Stomach (tissue), 19 donors: ENCODE measurements at places on chromosomes 7 and 10. TPM values are rescaled to one million over a fixed set of nuclear protein-coding genes. Genes with fewer than 3 reads are reported as not detected.

CCL24 gene
- total RNA-seq = not detected

MUC12 gene
- total RNA-seq = 0.58 TPM

INA gene
- not detected for total RNA-seq

MXI1 gene
- total RNA-seq = 3.5 TPM

SNX10 gene
- not detected for total RNA-seq

GFRA1 gene
- 0.29 TPM for total RNA-seq

COL17A1 gene
- total RNA-seq = 16.3 TPM

C10orf67 gene
- total RNA-seq = not detected

GPRIN2 gene
- 15.2 TPM for total RNA-seq

DNA sequence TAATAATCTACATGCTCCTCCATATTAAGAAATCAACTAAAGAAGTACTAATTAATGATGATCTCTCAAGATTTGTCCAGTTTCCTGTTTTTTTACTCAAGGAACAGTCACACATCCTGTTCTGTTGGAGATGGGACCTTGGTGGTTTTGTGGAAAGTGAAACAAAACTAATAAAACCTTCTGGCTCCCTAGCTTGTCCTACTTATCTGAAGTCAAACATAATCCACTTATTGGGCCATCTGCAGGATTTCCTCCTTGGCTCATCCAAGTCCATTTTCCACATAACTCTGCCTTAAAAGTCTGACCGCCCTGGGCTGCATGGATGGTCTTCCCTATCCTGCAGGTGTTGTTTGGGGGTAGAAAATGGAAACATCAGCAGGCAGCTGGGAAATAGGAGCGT is 39.4 kb upstream of the TARP start:
- no peaks in the 10 kb centered on the region for H3K27me3 ChIP-seq
- H3K36me3 ChIP-seq = no peaks in the 10 kb centered on the region
- peaks cover 24% of the 10 kb centered on the region for H3K4me1 ChIP-seq
- peak overlapping the region; percentile 11 for H3K27ac ChIP-seq
- no peak overlapping the region for H3K4me3 ChIP-seq

DNA sequence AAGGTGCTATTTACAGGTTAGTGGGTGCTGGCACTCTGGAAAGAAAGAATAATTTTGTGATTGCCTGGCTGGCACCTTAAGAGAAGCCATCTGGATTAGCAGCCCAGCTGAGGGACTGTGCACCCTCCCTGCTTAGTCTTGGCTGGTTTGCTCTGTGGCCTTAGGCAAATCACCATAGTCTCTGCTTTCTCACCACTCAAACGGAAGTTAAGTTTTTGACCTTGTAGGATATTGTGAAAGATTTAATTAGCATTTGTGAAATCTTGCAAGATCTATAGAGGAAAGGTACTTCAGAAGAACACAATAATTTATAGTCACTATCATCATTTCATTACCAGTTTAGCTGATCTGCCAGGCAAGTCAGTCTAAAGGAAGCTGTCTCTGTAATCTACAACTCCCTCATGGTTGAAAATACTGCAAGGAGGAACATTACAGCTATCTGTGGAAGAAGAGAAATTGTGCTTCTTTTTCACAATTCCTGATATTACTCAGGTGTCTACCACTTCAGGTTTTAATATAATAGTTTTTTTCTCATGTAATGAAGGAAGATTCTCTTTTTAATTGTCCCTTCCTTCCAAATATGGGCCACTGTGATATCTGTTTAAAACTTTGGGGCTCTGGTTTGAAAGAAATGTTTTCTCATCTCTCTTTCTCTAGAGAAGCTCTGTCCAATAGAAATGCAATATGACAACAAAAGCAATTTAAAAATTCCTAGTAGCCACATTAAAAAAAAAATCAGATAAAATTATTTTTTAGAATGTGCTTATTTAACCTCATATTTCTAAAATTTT is 219.6 kb downstream of the PTEN start:
- H3K36me3 ChIP-seq = no peaks in the 10 kb centered on the region
- no peaks in the 10 kb centered on the region for H3K27me3 ChIP-seq
- DNase-seq = no peak
- H3K4me3 ChIP-seq = no peak overlapping the region

- DNase-seq = peak; percentile 88
- H3K27me3 ChIP-seq = no peaks in the 10 kb centered on the region
- H3K36me3 ChIP-seq = no peaks in the 10 kb centered on the region
- H3K27ac ChIP-seq = peak overlapping the region; percentile 40
- no peak overlapping the region for H3K4me3 ChIP-seq
These were observed 337.7 kb upstream of the NPVF start for GRCh38 chr7:25565949-25566348.

DNA sequence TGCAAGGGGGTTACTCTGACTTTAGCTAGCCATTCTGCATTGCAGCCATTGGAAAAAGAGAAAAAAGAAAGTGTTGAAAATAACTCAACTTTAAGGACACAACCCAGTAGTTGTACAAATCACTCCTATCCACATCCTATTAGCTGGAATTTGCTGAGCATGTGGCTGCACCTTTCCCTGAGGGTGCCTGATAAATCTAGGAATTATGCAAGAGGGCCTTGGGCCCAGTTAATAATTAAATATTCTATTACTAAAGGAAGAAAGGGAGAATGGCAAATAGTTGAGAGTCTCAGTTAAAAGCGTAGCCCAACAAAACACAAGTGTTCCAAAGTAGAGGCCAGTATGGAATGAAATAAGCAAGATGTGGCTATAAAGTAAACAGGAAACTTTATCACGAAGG is 200.9 kb upstream of the CNTNAP2 start:
- H3K4me3 ChIP-seq = no peak overlapping the region
- no peak for DNase-seq
- H3K27me3 ChIP-seq = no peaks in the 10 kb centered on the region
- no peaks in the 10 kb centered on the region for H3K4me1 ChIP-seq
- H3K36me3 ChIP-seq = no peaks in the 10 kb centered on the region
- no peak overlapping the region for H3K27ac ChIP-seq

DNA sequence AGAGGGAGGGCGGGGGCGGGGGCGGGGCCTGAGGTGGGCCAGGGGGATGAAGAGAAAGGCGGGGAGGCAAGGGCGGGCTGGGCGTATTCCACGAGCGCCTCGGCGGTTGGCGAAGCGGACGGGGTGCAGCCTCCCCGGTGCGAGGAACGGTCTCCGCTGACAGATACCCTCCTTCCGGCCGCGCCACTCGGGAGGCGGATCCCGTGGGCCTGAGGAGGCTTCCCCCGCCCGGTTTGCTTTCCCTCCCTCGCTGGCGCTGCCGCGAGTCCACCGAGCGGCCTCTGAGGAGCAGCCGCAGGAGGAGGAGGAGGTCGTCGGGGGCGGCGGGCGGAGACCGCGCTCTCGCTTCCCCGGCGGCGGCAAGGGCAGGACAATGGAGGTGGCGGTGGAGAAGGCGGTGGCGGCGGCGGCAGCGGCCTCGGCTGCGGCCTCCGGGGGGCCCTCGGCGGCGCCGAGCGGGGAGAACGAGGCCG is at the start of gene TRIM24:
TRIM24 (plus strand) TSS at position 84 of the 473 bp plus-strand sequence; CDS start at position 374, 290 bp downstream.
- no peak for DNase-seq
- peak within 1 kb of the TSS; percentile 96 for H3K4me3 ChIP-seq
- peaks cover 40% of the 10 kb centered on the region for H3K4me1 ChIP-seq

GRCh38 chr10:101935431-101935830 is 91.8 kb upstream of the KCNIP2 start:
- no peak overlapping the region for H3K4me3 ChIP-seq
- H3K27ac ChIP-seq = no peak overlapping the region
- H3K4me1 ChIP-seq = peaks cover 27% of the 10 kb centered on the region

GRCh38 chr7:30344513-30344912 is 60.1 kb downstream of the ZNRF2 start:
- H3K36me3 ChIP-seq = no peaks in the 10 kb centered on the region
- H3K4me1 ChIP-seq = peaks cover 7% of the 10 kb centered on the region
- H3K4me3 ChIP-seq = no peak overlapping the region
- no peaks in the 10 kb centered on the region for H3K27me3 ChIP-seq
- no peak overlapping the region for H3K27ac ChIP-seq
- DNase-seq = no peak

DNA sequence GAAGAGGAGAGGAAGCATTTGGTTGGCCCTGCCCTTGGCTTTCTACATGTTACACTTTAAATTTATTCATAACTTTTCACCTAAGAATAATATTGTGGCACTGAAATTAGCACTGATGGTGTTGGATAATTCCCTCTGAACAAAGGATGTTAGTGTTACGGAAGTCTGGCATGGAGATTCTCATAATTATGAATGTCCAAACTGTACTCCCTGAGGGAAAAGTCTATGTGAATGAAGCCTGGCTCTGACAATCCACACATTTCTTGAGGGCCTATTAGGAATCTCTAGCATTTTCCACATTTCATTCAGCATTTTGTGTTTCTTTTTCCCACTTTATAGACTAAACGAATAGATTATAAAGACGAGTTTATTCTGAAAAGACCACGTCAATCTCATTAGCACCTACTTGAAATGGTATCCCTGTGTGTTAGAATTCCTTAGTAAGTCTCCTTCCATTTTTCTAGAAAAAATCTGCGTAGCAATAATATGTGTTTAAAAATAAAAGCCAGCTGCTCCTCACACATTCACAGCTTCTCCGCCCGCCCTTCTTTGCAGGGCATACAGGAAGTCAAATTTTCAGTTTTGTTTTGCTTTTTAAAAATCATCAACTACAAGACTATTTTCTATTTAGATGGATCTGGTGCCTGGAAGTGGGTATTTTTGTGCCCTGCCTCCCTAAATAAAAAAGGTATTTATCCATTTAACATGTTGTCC is 131.8 kb upstream of the PALS2 start:
- H3K4me3 ChIP-seq = no peak overlapping the region
- H3K4me1 ChIP-seq = no peaks in the 10 kb centered on the region
- H3K27ac ChIP-seq = no peak overlapping the region
- no peak for DNase-seq
- no peaks in the 10 kb centered on the region for H3K36me3 ChIP-seq
- H3K27me3 ChIP-seq = no peaks in the 10 kb centered on the region

GRCh38 chr7:101856473-101857357 is 39.3 kb downstream of the CUX1 start:
- no peaks in the 10 kb centered on the region for H3K36me3 ChIP-seq
- H3K4me3 ChIP-seq = peak overlapping the region; percentile 37
- peaks cover 46% of the 10 kb centered on the region for H3K4me1 ChIP-seq
- H3K27ac ChIP-seq = peak overlapping the region; percentile 91

DNA sequence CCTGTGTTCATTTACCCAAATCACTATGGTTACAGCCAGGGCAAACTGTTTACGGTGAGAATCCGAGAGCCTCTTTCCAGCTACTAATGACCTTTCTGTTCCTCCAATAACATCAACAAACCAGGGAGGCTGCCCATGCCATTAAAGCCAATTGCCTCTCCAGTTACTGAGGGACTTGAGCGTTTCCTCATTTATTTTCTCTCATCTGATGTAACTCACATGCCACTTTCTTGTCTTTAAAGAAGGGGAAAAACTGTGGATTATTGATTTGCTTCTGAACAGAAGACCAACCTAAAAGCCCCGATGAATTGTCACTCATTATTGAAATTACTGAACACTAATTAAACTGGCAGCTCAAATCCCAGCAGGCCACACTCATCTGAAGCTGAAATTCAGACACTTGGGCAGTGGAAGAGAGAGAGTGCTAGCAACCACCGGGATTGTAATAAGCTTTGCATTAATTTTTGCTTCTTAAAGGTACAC is 595.8 kb upstream of the MKI67 start:
- no peaks in the 10 kb centered on the region for H3K4me1 ChIP-seq
- H3K27ac ChIP-seq = no peak overlapping the region
- peak; percentile 12 for DNase-seq
- no peak overlapping the region for H3K4me3 ChIP-seq
- H3K27me3 ChIP-seq = no peaks in the 10 kb centered on the region

- H3K36me3 ChIP-seq = no peaks in the 10 kb centered on the region
- no peak overlapping the region for H3K27ac ChIP-seq
- DNase-seq = no peak
These were observed 1383.2 kb upstream of the CELF2 start for GRCh38 chr10:9634466-9634865.

GRCh38 chr10:53918755-53919154 is 882.3 kb downstream of the PCDH15 start:
- no peak overlapping the region for H3K4me3 ChIP-seq
- no peak for DNase-seq
- no peak overlapping the region for H3K27ac ChIP-seq

GRCh38 chr7:48427671-48428070 is 256.4 kb downstream of the ABCA13 start:
- H3K36me3 ChIP-seq = no peaks in the 10 kb centered on the region
- no peak for DNase-seq
- H3K4me1 ChIP-seq = no peaks in the 10 kb centered on the region
- H3K27me3 ChIP-seq = no peaks in the 10 kb centered on the region

- H3K4me3 ChIP-seq = peak overlapping the region; percentile 89
- no peak overlapping the region for H3K27ac ChIP-seq
- peaks cover 71% of the 10 kb centered on the region for H3K4me1 ChIP-seq
These were observed 2.4 kb downstream of the PSMC2 start for GRCh38 chr7:103349805-103350204.

- H3K4me3 ChIP-seq = no peak overlapping the region
- H3K36me3 ChIP-seq = no peaks in the 10 kb centered on the region
- DNase-seq = no peak
- no peaks in the 10 kb centered on the region for H3K27me3 ChIP-seq
These were observed 14.2 kb upstream of the FOXK1 start for GRCh38 chr7:4667776-4668509.

GRCh38 chr10:43013065-43013464 is 63.8 kb upstream of the RET start:
- no peak overlapping the region for H3K4me3 ChIP-seq
- no peak overlapping the region for H3K27ac ChIP-seq
- no peaks in the 10 kb centered on the region for H3K27me3 ChIP-seq
- no peak for DNase-seq
- H3K36me3 ChIP-seq = no peaks in the 10 kb centered on the region
- H3K4me1 ChIP-seq = no peaks in the 10 kb centered on the region

DNA sequence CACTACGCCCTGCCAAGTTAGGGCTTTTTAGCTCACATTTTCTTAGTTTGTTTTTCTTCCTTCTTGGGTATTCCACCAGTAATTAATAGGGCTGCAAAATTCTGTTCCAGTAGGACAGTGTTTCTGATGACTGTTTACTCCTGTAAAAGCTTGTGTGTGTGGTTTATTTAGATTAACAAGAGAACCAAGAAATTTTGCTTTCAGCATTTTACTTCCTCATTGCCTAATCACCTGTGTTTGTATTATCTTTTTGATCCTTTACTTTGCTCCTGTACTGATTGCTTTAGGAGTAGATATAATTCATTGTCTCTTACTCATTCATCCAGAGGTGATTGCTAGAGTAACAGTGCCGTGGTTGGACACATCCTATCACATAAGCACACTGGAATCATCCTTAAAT is 27.7 kb downstream of the TDRD1 start:
- H3K4me3 ChIP-seq = no peak overlapping the region
- H3K36me3 ChIP-seq = no peaks in the 10 kb centered on the region
- H3K27ac ChIP-seq = no peak overlapping the region
- no peaks in the 10 kb centered on the region for H3K27me3 ChIP-seq
- no peak for DNase-seq

DNA sequence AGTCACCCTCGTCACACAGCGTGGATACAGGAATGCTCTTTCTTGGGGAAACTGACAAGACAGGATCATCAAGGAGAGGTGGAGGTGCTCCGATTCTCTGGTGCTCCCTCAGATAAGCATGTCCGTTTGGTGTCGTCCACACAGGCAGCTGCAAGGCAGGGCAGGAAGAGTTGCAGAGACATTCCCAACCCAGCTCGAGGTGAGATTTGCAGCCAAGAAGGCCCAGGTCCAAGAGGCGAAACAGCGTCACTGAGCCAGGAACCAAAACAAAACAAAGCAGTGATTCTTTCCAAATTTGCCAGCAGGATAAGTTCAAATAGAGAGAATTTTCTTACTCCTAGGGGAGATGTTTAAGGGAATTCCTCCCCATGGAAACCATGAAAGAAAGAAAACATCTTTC is 386.5 kb upstream of the PFKP start:
- H3K27ac ChIP-seq = no peak overlapping the region
- no peaks in the 10 kb centered on the region for H3K27me3 ChIP-seq
- peak; percentile 35 for DNase-seq
- no peaks in the 10 kb centered on the region for H3K4me1 ChIP-seq
